ENCODE measurements at places on chromosomes 4 and X. TPM values are rescaled to one million over a fixed set of nuclear protein-coding genes. Genes with fewer than 3 reads are reported as not detected.

DNA sequence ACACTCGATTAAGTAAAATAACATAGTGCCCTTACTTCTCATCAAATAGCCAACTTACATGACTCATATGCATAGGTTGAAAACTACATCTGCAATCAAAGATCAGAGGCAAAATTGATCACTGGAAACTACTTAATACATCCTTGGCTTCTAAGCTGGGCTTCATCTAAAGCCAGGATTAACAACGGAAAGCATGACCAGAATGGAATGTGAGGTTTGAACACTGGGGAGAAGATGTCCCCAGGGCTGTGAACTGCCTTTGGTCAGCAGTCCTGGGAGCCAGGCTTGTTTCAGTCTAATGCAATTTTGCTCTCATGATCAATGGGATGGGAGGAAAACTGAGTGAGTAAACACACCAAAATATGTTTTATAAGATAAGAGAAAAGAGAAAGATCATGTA, 192.5 kb upstream of the TTC29 start:
- H3K36me3 ChIP-seq = no peaks in the 10 kb centered on the region
- DNase-seq = no peak
- H3K27ac ChIP-seq = no peak overlapping the region

- no peaks in the 10 kb centered on the region for H3K27me3 ChIP-seq
- H3K36me3 ChIP-seq = no peaks in the 10 kb centered on the region
- peaks cover 3% of the 10 kb centered on the region for H3K4me1 ChIP-seq
- no peak overlapping the region for H3K4me3 ChIP-seq
These were observed 128.1 kb downstream of the PTTG2 start for GRCh38 chr4:38088321-38088720.

- H3K27me3 ChIP-seq = no peaks in the 10 kb centered on the region
- H3K36me3 ChIP-seq = no peaks in the 10 kb centered on the region
- peaks cover 6% of the 10 kb centered on the region for H3K4me1 ChIP-seq
- H3K4me3 ChIP-seq = no peak overlapping the region
These were observed 14.1 kb downstream of the RPS6KA3 start for GRCh38 chrX:20252381-20253231.

DNA sequence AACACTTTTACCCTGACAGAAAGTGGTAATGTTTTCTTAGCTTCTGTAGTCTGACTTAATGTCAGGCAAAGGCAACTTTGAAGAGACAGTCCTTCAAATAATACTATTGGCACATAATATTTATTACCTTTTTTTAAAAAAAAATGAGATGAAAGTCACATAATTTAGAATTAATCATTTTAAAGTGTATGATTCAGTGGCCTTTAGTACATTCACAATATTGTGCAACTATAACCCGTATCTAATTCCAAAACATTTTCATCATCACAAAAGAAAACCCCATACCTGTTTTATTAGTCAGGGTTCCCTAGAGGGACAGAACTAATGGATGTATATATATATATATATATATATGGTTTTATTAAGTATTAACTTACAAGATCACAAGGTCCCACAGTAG, 94.8 kb upstream of the TEX13A start:
- H3K4me3 ChIP-seq = no peak overlapping the region
- H3K4me1 ChIP-seq = no peaks in the 10 kb centered on the region
- H3K36me3 ChIP-seq = no peaks in the 10 kb centered on the region
- no peaks in the 10 kb centered on the region for H3K27me3 ChIP-seq
- no peak for DNase-seq

GRCh38 chr4:20735931-20736330, 35.7 kb downstream of the PACRGL start:
- no peak overlapping the region for H3K27ac ChIP-seq
- no peak for DNase-seq
- H3K27me3 ChIP-seq = no peaks in the 10 kb centered on the region
- no peaks in the 10 kb centered on the region for H3K36me3 ChIP-seq
- H3K4me3 ChIP-seq = no peak overlapping the region

GRCh38 chr4:15653864-15654592, 1.1 kb downstream of the FBXL5 start:
- H3K4me1 ChIP-seq = peaks cover 30% of the 10 kb centered on the region
- peak; percentile 52 for DNase-seq
- peak overlapping the region; percentile 98 for H3K27ac ChIP-seq
- peaks cover 14% of the 10 kb centered on the region for H3K36me3 ChIP-seq
- no peaks in the 10 kb centered on the region for H3K27me3 ChIP-seq

GRCh38 chr4:22389240-22389870, 126.5 kb downstream of the ADGRA3 start:
- no peak overlapping the region for H3K4me3 ChIP-seq
- no peak overlapping the region for H3K27ac ChIP-seq
- DNase-seq = peak; percentile 38
- H3K27me3 ChIP-seq = no peaks in the 10 kb centered on the region
- no peaks in the 10 kb centered on the region for H3K36me3 ChIP-seq
- peaks cover 4% of the 10 kb centered on the region for H3K4me1 ChIP-seq

DNA sequence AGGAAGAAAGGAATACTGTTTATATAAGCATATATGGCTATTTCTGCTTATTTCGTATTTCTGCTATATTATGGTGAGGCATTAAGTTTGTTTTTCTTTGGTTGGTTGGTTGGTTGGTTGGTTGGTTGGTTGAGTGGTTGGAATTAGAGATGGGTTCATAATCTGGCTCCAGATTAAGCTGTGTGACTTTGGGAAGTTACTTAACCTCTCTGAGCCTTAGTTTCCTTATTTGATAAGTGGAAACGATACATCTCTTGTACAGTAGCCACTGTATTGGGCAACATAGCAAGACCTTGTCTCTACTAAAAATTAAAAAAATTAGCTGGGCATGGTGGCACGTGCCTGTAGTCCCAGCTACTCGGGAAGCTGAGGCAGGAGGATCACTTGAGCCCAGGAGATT, 46.1 kb upstream of the CEP135 start:
- peaks cover 33% of the 10 kb centered on the region for H3K36me3 ChIP-seq
- no peaks in the 10 kb centered on the region for H3K27me3 ChIP-seq

DNA sequence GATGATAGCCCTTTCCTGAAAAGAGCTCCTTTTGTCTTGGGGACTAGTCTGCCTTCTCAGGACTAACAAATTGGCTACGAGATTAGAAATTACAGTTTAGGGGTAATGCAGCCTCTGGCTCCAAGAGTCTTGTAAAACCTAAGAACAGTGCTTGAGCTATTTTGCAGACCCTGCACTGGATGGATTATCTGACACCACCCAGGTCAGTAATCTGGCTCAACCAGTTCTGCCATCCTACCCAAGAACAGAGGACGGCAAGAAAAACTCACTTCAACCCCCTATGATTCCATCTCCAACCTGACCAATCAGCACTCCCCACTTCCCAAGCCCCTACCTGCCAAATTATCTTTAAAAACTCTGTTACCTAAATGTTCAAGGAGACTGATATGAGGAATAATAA, 225.1 kb downstream of the FAM47A start:
- no peaks in the 10 kb centered on the region for H3K36me3 ChIP-seq
- H3K27ac ChIP-seq = no peak overlapping the region
- H3K4me3 ChIP-seq = no peak overlapping the region
- H3K4me1 ChIP-seq = no peaks in the 10 kb centered on the region
- DNase-seq = no peak
- H3K27me3 ChIP-seq = no peaks in the 10 kb centered on the region

GRCh38 chr4:107818301-107818910, 6.3 kb upstream of the SGMS2 start:
- H3K27ac ChIP-seq = no peak overlapping the region
- H3K4me3 ChIP-seq = no peak overlapping the region
- no peaks in the 10 kb centered on the region for H3K4me1 ChIP-seq
- no peaks in the 10 kb centered on the region for H3K27me3 ChIP-seq
- no peaks in the 10 kb centered on the region for H3K36me3 ChIP-seq

- H3K4me3 ChIP-seq = peak overlapping the region; percentile 8
- H3K27me3 ChIP-seq = no peaks in the 10 kb centered on the region
- no peaks in the 10 kb centered on the region for H3K36me3 ChIP-seq
- H3K4me1 ChIP-seq = no peaks in the 10 kb centered on the region
These were observed 113.8 kb upstream of the ENPP6 start for GRCh38 chr4:184331268-184331995.

Gene VCX
- not detected for total RNA-seq

Gene UNC5C
- total RNA-seq = 0.03 TPM

Gene SPON2
- total RNA-seq = not detected

Gene SOWAHD
- 1.6 TPM for total RNA-seq

Gene UGT2B10
- not detected for total RNA-seq

Gene SAGE1
- total RNA-seq = not detected

All from SJSA1 (cell line).